ENCODE measurements at places on chromosomes 12 and 14.

DNA sequence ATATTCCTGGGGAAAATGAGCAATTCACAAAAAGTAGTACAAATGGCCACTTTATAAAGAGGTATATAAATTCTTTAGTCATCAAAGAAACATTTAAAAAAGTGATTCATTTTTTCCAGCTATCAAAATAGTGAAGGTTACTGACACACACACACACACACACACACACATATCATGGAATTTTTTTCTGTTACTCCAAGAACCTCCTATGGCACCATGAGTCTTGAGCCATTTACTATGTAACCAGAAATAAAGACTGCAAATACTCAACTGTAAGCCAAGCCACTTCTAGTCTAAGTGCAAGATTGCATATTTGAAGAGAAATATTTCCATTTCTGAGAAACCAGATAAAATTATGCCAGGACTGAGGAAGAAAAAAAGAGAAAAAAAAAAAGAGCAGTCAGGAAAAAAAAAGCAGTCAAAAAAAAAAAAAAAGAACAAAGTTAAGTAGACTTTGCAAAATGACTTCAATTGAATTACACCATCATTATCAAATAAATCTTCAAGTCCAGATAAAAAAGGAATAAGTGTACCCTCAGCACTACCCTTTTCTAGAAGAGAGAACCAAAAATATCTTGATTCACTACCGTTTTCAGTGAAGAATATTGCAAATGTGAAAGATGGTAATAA, 275.7 kb downstream of the DAD1 start:
- no peak for DNase-seq

DNA sequence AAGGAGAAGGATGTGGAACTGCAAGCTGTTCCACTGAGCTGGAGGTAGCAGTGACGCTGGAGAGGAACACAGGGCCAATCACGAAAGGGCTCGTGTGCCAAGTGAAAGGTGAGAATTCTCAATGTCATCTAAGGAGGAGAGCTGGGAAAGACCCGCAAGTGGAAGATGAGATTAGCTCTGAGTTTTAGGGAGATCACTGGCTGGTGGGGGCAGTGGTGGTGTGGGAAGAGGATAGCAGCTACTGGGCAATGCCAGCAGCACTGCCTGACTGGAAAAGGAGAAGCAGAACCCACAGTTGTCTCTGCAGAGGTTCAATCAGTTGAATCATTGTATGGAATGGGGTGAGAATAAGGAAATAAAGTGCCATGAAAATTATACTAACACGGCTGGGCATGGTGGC, 27.8 kb downstream of the SLC25A47 start:
- DNase-seq = no peak

GRCh38 chr14:93543766-93544165, 113.0 kb downstream of the UNC79 start:
- no peak for DNase-seq

DNA sequence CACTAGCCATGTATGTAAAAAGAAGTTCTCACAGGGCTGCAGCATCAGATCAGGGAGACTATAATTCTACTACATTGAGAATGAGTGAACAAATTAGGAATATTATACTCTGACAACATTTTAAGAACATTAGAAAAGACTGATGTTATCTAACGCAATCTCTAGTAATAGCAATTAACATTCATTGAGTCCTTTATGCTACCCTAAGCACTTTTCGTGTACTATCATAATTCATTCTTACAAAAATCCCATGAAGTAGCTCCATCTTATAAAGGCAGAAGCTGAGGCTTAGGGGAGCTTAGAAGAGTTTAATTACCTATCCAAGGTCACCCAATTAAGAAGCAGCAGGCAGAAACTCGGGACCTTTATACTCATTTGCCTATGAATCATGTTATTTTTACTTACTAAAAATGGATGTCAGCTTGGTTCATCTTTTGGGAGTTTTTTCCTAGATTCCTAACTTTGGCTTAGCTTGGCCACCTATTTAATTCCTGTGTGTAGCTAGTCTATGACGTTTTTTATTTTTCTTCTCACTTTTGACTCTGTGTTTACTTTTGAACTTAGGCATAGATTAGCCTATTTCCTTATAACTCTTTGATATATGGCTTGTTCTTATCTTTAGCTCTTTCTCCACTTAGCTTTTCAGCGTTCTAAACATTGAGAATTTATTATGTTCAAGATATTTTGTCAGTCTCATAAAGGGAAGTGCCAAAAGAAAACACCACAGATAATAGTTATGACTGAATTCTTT, 333.5 kb upstream of the DCN start:
- no peak for DNase-seq

DNA sequence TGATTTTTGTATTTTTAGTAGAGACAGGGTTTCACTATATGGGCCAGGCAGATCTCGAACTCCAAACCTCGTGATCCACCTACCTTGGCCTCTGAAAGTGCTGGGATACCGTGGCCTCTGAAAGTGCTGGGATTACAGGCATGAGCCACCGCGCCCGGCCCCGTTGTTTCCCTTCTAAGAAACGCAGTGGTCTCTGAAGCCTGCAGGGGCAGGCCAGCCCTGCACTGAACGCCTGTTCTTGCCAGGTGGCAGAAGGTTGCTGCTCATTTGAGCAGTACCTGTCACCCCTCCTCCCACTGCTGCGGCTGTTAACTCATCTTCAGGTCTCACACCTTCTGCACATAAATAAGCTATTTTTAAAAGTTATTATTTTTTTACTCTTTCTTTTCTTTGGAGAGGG, 24.3 kb downstream of the GPRC5A start:
- DNase-seq = no peak

GRCh38 chr14:73859145-73859544, 7.5 kb downstream of the PTGR2 start:
- DNase-seq = no peak
